Left forelimb (tissue), 1 donor: ENCODE measurements at places on chromosomes 7 and 10.

DNA sequence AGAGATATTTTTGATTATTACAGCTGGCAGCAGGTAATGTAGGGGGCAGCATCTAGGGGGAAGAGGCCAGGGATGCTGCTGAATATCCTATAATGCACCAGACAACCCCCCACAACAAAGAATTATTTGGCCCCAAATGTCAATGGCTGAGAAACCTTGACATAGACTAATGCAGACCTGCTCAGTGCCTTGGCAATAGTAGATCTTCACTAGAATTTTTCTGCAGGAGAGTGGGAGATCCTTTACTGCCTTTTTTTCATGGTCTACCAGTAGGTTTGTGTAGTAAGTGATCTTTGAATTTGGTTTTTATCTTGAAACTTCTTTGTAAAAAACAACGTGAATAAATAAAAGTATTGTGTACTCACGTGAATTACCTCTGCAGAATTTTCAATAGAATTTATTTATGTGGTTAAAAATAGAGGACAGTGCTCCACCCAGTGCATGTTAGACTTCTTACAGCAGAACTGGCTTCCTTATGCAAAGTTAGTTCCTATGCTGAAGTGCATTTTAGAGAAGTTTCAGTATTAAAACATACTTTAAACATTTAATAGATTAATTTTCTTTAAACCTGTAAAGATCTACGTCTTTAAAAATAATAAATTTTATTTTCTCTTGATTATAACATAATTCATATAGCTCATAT is 199.6 kb upstream of the HDAC9 start:
- no peak for DNase-seq

DNA sequence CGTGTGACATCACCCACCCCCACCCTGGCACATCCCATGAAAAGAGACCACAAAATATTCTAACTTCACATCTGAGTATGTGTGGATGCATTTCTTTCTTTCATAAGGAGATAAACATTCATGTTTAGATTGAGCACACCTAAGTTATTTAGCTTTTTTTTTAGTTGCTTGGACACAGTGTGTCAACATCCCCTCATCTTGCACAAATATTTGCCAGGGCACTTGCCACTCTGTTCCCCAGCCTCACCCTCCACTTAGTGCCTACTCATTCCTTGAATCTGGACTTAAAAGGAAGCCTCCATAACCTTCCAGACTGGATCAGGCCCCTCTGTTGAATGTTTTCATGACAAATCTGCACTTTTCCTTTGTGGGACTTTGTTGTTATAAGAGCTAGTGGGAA is 338.9 kb upstream of the IGFBP3 start:
- DNase-seq = no peak

DNA sequence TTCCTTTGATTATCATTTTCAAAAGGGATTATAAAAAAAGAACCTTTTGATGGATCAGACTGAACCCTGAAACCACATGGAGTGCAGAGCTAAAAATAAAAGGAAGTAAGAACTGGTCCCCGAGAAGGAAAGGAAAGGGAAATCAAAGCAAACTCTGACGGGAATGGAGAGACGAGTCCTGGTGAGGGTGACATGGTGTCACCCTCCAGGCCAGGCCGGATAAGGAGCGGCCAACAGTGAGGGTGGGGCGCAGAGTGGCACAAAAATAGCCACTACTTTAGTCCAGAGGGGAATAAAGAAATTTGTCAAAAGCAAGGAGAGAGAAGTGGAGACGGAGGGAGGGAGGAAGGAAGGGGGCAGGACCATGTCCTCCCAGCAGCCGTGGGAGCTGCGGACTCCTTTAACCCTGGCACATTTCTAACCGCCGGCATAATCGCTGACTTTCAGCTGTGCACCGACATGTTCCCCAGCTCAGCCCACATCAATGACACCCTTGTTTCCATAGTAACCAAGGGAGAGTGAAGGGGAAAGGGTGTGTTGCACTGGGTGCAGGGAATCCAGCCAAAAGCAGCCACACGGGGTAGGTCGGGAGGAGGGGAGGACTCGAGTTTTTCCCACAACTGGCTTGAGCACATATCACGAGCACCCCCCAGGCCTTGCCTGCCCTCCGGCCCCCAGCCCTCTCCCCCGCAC is 29.7 kb downstream of the TRIM8 start:
- DNase-seq = no peak

DNA sequence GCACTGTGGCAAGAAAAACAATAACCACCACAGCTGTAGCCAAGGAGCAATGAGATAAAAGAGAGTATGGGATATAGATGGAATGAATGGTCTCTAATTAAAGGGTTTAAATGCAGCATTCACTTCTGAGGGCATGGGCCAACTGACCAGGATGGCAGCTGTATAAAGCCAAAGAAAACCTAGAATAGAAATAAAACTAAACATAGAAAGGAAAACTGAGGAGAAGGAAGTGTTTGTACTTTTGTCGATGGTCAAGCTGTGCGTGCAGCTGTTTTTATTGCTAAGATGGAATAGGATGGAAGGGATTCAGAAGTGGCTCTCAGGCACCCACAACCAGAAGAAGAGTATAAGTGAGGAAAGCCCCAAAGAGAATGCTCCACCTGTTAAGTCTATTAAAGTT is 37.9 kb downstream of the ZC3HC1 start:
- no peak for DNase-seq

- DNase-seq = no peak
These were observed 346.3 kb downstream of the PAXIP1 start for GRCh38 chr7:154656618-154657017.
